Fibroblast of lung (primary cell): ENCODE measurements at places on chromosomes 16 and 17.

- peak; percentile 75 for DNase-seq
These were observed at the start of gene HASPIN for GRCh38 chr17:3723556-3724377. Gene HASPIN (plus strand): TSS chr17:3723903. CDS start chr17:3723936, 33 bp downstream.

DNA sequence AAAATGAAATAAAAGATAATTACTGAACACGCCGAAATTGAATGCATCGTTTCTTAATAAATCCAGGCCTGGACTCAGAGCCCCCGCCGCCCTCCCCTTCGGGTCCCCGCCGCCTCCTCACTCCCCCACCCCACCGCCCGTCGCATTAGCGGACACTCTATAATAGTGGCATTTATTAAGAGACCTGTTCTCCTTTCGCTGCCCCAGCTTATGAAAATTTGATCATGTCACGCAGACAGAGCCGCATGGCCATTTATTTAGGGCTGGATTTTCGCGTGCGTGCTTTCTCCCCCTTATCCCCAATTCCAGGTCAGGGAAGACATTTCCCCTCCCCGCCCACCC lies 6.3 kb upstream of the HOXB2 start:
- DNase-seq: peak; percentile 60

DNA sequence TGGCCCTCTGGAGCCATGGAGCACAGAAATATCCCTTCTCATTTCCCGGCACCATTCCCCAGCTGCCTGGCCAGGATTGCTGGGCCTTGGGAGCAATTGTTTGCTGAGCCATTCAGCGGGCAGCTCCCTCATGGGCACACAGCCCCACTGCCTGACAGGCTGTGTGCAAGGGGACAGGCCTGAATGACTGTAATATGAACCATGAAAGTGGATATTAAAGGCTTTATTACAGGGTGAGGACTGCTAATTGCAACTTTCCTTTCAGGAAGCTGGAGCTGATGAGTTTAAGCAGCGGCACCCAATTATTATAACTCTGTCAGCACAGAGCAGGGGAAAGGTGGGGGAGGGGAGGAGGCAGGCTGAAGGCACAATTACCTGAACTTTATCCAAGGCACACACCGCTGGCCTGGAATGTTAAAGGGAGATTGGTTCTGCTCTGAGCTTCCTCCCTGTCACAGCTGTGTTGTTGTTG lies 159.8 kb upstream of the SDK2 start:
- no peak for DNase-seq

- no peak for DNase-seq
These were observed 82.1 kb upstream of the CNTNAP4 start for GRCh38 chr16:76195056-76195455.

DNA sequence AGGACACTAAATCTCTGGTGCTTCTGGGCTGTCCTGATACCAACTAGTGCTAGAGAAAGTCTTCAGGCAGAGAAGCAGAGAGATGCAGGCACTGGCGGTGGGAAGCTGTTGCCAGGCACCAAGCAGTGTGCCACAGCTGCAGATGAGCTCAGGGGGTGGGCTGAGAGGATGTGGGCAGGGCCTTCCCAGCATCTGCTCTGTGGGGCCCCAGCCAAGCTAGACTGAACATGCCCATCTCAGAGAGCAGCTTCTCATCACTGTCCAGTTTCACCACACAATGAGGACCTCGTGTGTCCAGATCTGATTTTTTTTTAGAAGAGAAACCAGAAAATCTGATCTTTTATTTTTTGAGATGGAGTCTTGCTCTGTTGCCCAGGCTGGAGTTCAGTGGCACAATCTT lies 17.1 kb downstream of the PSKH1 start:
- DNase-seq: peak; percentile 65

DNA sequence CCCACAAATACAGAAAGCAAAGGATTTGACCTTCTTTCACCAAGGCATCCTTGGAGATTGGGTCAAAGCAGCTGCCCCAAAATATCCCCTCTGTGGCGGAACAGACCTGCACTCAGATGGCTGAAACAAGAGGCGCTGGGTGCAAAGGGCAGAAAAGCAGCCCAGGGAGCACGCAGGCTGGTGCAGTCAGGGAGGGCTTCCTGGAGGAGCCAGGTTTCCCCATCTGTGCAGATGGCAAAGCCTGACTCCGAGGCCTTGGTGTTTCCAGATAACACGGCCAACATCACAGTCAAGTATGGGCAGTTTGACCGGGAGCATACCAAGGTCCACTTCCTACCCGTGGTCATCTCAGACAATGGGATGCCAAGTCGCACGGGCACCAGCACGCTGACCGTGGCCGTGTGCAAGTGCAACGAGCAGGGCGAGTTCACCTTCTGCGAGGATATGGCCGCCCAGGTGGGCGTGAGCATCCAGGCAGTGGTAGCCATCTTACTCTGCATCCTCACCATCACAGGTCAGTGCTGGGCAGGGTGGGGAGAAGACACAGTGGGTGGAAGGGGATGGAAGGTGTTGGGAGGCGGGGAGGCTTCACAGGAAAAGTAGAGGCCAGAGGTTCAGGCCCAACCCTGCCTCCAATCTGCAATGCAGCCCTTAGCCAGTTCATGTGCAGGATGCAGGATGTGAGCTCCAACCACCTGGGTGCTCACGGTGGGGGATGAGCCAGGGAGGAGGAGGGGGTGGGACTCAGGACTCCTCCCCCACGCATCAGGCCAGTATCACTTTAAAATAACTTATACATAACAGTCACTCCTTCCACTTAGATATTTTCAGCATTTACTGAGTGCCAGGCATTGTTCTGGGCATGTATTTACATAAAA lies 26.4 kb upstream of the BEAN1 start:
- no peak for DNase-seq
